A549 (cell line): ENCODE measurements at places on chromosomes 13 and 19.
A peak's percentile ranks its signal among the peaks of the same experiment; 100 is the strongest.

DNA sequence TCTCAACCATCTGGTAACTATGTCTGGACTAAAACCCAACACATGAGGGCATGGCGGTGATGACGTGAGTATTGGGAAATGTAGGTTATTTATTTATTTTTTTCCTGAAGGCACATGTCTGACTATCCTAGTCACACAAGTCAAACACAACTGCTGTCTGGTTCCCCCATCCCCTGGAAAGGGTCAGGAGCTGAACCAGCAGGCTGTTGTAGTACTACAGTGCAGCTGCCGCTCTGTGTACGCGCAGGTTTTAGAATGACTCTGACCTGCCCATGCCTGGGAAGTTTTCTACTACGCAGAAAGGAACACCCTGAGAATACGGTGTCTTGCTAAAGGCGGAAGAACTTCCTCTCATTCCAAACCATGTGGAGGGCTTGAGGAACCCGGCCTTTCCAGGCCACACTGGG is 1.2 kb downstream of the SLC7A1 start:
- DNase-seq, result peak; percentile 80

GRCh38 chr13:78137404-78138142 is 218.9 kb upstream of the EDNRB start:
- DNase-seq, result peak; percentile 6

DNA sequence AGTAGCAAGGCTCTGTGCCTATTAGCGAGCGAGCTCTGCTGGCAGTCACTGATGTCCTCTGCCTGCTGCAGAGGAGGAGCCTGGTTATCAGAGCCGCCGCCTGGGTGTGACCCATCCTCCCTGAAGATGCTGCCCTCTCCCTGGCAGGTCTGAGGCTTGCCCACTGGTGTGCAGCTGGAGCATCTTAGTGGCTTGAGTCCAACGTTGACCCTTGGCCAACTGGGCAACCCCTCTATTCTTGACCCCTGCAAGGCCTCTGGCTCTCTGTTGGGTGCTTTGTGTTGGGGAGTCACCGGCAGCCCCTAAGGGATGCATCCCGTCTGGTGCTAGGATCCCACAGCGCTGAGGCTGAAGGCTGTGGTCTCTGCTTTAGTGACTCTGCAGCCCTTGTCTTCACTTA is 277.9 kb upstream of the SOX1 start:
- DNase-seq, result no peak

- DNase-seq, result no peak
Observed at GRCh38 chr19:49689133-49690078, at the start of gene ADM5. Gene ADM5 (plus strand): TSS chr19:49689594. CDS start chr19:49689838, 244 bp downstream.

GRCh38 chr19:41407271-41407670 is 9.7 kb downstream of the BCKDHA start:
- DNase-seq, result no peak

GRCh38 chr13:85500696-85501256 is 298.4 kb downstream of the SLITRK6 start:
- DNase-seq, result no peak

GRCh38 chr13:104318121-104318520 is 1251.9 kb upstream of the SLC10A2 start:
- DNase-seq, result no peak

GRCh38 chr13:39596685-39597084 is 6.3 kb downstream of the LHFPL6 start:
- DNase-seq, result no peak

DNA sequence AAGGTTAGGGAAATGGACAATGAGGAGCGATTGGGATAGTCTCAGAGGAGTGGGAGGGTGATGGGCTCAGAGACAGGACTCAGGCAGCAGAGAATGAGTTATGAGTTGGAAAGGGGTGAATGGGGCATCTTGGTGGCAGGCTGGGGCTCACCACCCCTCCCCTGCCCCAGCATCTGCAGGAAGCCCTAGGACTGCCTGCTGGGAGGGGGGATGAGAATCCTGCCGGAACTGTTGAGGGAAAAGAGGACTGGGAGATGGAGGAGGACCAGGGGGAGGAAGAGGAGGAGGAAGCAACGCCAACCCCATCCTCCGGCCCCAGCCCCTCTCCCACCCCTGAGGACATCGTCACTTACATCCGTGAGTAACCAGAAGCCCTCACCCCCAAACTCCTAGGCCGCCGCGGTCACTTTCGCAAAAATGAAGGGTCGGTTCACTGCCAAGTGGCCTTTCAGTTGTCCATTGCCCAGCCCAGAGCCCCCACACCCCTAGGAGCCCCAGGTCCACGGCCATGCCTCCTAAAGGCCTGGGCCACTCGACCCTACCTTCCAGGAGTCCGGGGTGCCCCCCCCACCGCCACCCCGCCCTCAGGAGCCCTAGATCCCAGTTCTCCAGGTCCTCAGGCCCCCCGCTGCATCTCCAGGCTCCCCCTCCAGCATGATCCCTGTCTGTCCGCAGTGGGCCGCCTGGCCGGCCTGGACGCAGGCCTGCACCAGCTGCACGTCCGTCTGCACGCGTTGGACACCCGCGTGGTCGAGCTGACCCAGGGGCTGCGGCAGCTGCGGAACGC is 764 bp downstream of the CLEC11A start:
- DNase-seq, result no peak

DNA sequence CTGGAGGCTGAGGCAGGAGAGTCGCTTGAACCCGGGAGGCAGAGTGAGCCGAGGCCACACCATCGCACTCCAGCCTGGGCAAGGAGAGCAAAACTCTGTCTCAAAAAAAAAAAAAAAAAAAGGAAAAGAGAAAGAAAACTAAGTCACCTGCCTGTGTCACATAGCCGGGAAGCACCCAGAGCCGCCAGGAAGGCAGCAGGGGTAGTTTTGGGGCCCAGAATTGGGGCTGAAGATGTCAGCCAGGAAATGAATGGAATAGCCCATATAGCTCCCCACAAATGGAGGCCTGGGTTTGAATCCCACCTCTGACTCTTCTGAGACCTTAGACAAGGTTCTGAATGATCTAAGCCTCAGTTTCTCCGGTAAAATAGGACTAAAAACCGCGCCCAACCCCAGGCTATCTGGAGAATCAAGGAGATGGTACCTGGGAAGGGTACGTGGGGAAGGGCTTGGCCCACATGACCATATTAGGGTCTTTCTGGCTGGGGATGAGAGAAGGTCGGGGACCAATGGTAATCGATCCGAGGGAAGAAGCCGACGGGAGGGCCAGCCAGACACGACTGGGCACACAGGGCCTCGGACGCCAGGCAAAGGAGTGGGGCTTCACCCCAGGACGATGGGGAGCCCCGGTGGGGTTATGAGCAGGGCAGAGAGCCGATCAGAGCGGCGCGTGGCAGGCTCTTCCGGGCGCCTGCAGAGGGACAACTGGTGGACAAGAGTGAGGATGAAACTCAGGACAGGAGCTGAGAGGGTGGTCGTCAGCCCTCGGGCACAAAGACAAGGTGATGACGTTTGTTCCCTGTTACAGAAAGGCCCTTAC is 14.4 kb downstream of the CCDC124 start:
- no peak for DNase-seq
